IgD-negative memory B cell (primary cell): ENCODE measurements at places on chromosomes 16 and 17. TPM values are rescaled to one million over a fixed set of nuclear protein-coding genes. Genes with fewer than 3 reads are reported as not detected.

The SEZ6L2 gene
- polyA plus RNA-seq: not detected

The JPH3 gene
- not detected for polyA plus RNA-seq

The XYLT1 gene
- 0.80 TPM for polyA plus RNA-seq

The LCAT gene
- polyA plus RNA-seq: 0.81 TPM

The HAS3 gene
- 0.09 TPM for polyA plus RNA-seq

The GAST gene
- polyA plus RNA-seq: not detected

The ZSCAN10 gene
- polyA plus RNA-seq: not detected

The CD300LB gene
- polyA plus RNA-seq: not detected

The KRT13 gene
- polyA plus RNA-seq: not detected

The AKAP1 gene
- polyA plus RNA-seq: 21.4 TPM

The ATPAF2 gene
- 41.5 TPM for polyA plus RNA-seq

The ORMDL3 gene
- polyA plus RNA-seq: 182 TPM

The FBXO39 gene
- polyA plus RNA-seq: not detected

The ZMYND15 gene
- polyA plus RNA-seq: not detected

The TRAF7 gene
- 7.0 TPM for polyA plus RNA-seq

The CD300E gene
- 0.11 TPM for polyA plus RNA-seq

The SOX15 gene
- polyA plus RNA-seq: not detected

The SLC16A11 gene
- polyA plus RNA-seq: 3.4 TPM
